Tibial artery (tissue), 4 donors: ENCODE measurements at places on chromosomes 11 and 22.

DNA sequence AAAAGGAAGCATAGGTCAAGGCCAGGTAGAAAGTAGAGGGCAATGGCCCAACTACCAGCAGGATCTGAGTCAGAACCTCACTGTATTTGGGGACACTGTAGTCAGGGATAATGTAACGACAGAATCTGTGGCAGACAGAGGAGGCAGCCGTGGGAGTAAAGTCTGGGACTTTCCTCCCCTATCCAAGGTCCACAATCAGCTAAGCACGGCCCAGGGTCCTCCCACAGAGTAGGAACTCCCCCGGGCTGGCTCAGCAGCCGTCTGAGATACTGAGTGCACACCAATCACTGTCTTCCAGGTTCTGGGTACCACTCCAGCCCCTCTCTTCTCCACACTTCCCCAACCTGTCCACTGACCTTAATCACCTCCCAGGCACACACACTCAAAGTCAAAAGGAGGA, 3.2 kb downstream of the IGSF9B start:
- peak overlapping the region; percentile 95 for H3K27ac ChIP-seq
- H3K36me3 ChIP-seq: no peaks in the 10 kb centered on the region
- DNase-seq: no peak
- no peak overlapping the region for H3K4me3 ChIP-seq
- peaks cover 77% of the 10 kb centered on the region for H3K4me1 ChIP-seq
- no peaks in the 10 kb centered on the region for H3K27me3 ChIP-seq

- H3K36me3 ChIP-seq: no peaks in the 10 kb centered on the region
- no peaks in the 10 kb centered on the region for H3K4me1 ChIP-seq
- no peak overlapping the region for H3K4me3 ChIP-seq
- H3K27ac ChIP-seq: no peak overlapping the region
- H3K27me3 ChIP-seq: no peaks in the 10 kb centered on the region
These were observed 68.3 kb downstream of the IGLL1 start for GRCh38 chr22:23511627-23512347.

DNA sequence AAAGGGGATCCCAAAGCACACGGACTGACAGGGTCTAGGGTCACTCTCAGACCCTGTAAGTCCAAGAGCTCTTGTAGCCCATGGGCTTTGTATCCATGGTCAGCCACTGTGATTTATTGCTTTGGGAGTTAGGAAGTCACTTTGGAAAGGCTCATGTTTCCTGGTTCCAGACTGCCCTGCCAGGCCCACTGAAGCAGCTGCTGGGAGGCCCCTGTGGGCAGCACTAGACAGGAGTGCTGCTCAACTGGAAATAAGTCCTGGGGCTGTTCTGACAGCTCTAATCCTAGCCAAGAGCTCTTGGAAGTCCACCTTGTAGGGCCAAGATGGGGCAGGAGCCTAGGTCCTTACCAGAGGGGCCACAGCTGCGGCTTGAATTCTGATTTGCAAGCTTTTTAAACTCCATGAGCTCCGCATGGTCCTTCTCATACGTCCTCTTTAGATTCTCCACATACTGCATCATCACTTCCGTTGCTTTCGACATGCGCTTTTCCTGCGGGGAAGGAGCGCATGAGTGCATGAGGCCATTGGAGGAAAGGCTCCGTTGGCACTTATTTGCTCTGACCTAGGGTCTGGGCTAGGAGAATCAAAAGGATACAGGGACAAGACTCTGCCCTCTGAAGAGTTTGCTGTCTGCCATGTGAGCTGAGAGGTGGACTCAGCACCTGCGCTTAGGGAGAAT, 32.2 kb upstream of the LYVE1 start:
- H3K4me3 ChIP-seq: no peak overlapping the region
- peak overlapping the region; percentile 56 for H3K27ac ChIP-seq
- no peak for DNase-seq
- peaks cover 90% of the 10 kb centered on the region for H3K36me3 ChIP-seq
- no peaks in the 10 kb centered on the region for H3K27me3 ChIP-seq
- peaks cover 7% of the 10 kb centered on the region for H3K4me1 ChIP-seq

- no peaks in the 10 kb centered on the region for H3K4me1 ChIP-seq
- DNase-seq: no peak
- no peaks in the 10 kb centered on the region for H3K27me3 ChIP-seq
- no peaks in the 10 kb centered on the region for H3K36me3 ChIP-seq
- no peak overlapping the region for H3K27ac ChIP-seq
These were observed 17.2 kb upstream of the CTSD start for GRCh38 chr11:1780700-1781592.

- H3K4me1 ChIP-seq: no peaks in the 10 kb centered on the region
- no peak for DNase-seq
- no peaks in the 10 kb centered on the region for H3K27me3 ChIP-seq
- H3K27ac ChIP-seq: no peak overlapping the region
- no peak overlapping the region for H3K4me3 ChIP-seq
These were observed 865.3 kb downstream of the TBC1D22A start for GRCh38 chr22:47627556-47628253.

GRCh38 chr11:64165481-64165841, 452 bp downstream of the MACROD1 start:
- peaks cover 9% of the 10 kb centered on the region for H3K4me1 ChIP-seq
- H3K4me3 ChIP-seq: peak overlapping the region; percentile 59
- peak overlapping the region; percentile 63 for H3K27ac ChIP-seq
- H3K27me3 ChIP-seq: no peaks in the 10 kb centered on the region
- no peaks in the 10 kb centered on the region for H3K36me3 ChIP-seq

GRCh38 chr11:124670732-124671131, 2.8 kb downstream of the SIAE start:
- DNase-seq: no peak
- no peak overlapping the region for H3K27ac ChIP-seq
- H3K27me3 ChIP-seq: no peaks in the 10 kb centered on the region
- H3K36me3 ChIP-seq: peaks cover 5% of the 10 kb centered on the region
- no peak overlapping the region for H3K4me3 ChIP-seq
- peaks cover 23% of the 10 kb centered on the region for H3K4me1 ChIP-seq

DNA sequence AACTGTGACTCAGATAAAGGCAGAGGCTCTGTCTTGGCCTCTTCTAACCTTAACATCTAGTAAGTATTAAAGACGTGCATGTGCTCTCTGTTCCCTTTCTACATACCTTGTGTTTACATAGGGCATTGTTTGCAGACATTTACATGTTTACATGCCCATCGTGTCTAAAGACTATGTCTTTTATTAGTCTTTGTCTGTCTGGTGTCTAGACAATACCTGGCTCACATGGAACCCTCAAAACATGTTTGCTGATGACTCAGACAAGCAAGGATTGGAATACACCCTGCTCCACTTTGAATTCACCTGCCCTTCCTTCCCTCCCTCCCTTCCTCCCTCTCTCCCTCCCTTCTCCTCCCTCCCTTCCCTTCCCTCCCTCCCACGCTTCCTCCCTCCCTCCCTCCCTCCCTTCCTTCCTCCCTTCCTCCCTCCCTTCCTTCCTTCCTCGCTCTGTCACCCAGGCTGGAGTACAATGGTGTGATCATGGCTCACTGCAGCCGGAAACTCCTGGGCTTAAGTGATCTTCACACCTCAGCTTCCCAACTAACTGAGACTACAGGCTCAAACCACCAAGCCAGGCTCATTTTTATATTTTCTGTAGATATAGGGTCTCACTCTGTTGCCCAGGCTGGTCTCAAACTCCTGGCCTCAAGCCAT, 23.7 kb upstream of the SORL1-AS1 start:
- DNase-seq: no peak
- peaks cover 11% of the 10 kb centered on the region for H3K4me1 ChIP-seq
- no peaks in the 10 kb centered on the region for H3K27me3 ChIP-seq
- no peaks in the 10 kb centered on the region for H3K36me3 ChIP-seq
- no peak overlapping the region for H3K4me3 ChIP-seq
- no peak overlapping the region for H3K27ac ChIP-seq

- no peaks in the 10 kb centered on the region for H3K27me3 ChIP-seq
- no peak overlapping the region for H3K4me3 ChIP-seq
- DNase-seq: no peak
- peaks cover 13% of the 10 kb centered on the region for H3K36me3 ChIP-seq
- H3K4me1 ChIP-seq: peaks cover 56% of the 10 kb centered on the region
These were observed 86.3 kb upstream of the CRYBB3 start for GRCh38 chr22:25113316-25113721.

DNA sequence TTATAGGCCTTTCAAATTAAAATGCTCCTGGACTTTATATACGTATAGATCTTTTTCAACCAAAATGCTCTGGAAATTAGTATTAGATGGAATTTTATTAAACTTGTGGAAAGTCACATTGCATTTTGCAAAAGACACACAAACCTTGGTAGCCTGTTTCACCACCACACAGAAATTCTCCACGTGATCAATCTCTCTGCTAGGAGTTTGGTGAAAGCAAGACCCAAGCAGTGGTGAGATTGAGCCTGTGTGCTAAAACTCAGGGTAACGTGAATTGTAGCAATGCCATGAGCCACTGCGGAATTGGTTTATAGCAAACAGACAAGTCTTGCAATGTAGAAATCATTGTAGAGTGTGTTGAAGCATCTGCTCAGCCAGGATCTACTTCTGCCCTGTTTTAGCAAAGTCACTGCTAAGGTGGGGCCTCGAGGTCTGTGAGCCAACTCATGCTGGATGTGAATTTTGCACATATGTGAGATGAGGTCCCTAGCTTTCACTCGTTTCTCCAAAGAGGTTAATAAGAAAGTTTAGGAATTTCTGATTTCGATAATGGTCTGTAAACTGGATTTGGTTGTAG, 184.8 kb downstream of the DBX1 start:
- H3K4me1 ChIP-seq: peaks cover 46% of the 10 kb centered on the region
- DNase-seq: no peak
- peaks cover 22% of the 10 kb centered on the region for H3K36me3 ChIP-seq
- no peak overlapping the region for H3K27ac ChIP-seq
- no peak overlapping the region for H3K4me3 ChIP-seq

DNA sequence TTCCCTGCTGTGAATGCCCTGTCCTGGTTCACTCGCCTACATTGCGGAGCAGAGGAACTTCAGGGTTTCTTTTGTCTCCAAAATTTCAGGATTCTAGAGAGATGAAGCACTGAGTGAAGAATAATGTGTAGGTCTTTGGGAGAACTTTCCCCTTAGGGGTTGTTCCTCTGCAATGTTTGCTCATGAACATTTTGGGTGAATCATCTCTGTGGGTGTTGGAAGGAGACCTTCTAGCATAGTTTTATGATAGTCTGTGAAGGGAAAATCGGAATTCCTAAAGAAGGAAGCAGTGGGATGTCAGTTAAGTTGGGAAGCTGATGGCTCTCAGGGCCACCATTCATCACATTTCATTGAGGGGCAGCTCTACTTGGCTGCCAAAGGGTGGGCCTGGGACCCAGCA, 64.8 kb downstream of the MIAT start:
- no peaks in the 10 kb centered on the region for H3K36me3 ChIP-seq
- no peak overlapping the region for H3K27ac ChIP-seq
- peaks cover 10% of the 10 kb centered on the region for H3K4me1 ChIP-seq
- no peak for DNase-seq
- no peaks in the 10 kb centered on the region for H3K27me3 ChIP-seq
- H3K4me3 ChIP-seq: no peak overlapping the region

- peaks cover 47% of the 10 kb centered on the region for H3K36me3 ChIP-seq
- peaks cover 26% of the 10 kb centered on the region for H3K4me1 ChIP-seq
- DNase-seq: no peak
- H3K4me3 ChIP-seq: peak overlapping the region; percentile 50
These were observed 14.9 kb downstream of the SCYL1 start for GRCh38 chr11:65539744-65540289.

- H3K36me3 ChIP-seq: no peaks in the 10 kb centered on the region
- H3K4me1 ChIP-seq: no peaks in the 10 kb centered on the region
- DNase-seq: no peak
- H3K27me3 ChIP-seq: no peaks in the 10 kb centered on the region
These were observed 7.6 kb downstream of the ABCG4 start for GRCh38 chr11:119156496-119156895.

GRCh38 chr11:1693327-1694063, 3.5 kb upstream of the KRTAP5-6 start:
- H3K36me3 ChIP-seq: no peaks in the 10 kb centered on the region
- H3K27ac ChIP-seq: peak overlapping the region; percentile 35
- DNase-seq: peak; percentile 81
- no peak overlapping the region for H3K4me3 ChIP-seq

GRCh38 chr11:128913806-128914205, 22.6 kb downstream of the KCNJ5 start:
- H3K4me3 ChIP-seq: no peak overlapping the region
- DNase-seq: no peak
- H3K27me3 ChIP-seq: no peaks in the 10 kb centered on the region
- H3K27ac ChIP-seq: no peak overlapping the region
- H3K4me1 ChIP-seq: peaks cover 4% of the 10 kb centered on the region

- no peak overlapping the region for H3K27ac ChIP-seq
- H3K36me3 ChIP-seq: no peaks in the 10 kb centered on the region
- H3K27me3 ChIP-seq: no peaks in the 10 kb centered on the region
- H3K4me3 ChIP-seq: no peak overlapping the region
These were observed 24.7 kb upstream of the TIMP3 start for GRCh38 chr22:32776802-32777201.

GRCh38 chr11:130455483-130456127, 7.2 kb downstream of the ADAMTS15 start:
- no peaks in the 10 kb centered on the region for H3K4me1 ChIP-seq
- peak overlapping the region; percentile 9 for H3K4me3 ChIP-seq
- no peaks in the 10 kb centered on the region for H3K27me3 ChIP-seq
- no peak for DNase-seq

DNA sequence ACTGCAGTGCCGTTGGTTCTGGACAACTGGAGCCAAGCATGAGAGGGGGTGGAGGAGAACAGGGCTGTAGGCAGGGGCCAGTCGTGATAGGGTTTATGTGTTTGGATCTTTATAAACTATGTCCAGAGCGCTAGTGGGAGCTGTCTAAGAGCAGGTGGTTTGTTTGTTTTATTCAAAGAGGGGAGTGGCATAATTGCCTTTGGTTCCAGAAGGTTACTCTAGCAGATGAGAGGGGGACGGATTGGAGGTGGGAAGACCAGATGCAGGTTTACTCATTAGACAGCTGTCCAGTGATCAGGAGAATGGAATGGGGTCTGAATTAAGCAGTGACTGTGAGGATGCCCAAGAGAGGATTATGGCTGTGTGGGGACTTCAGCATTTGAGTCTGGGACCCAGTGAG, 109.3 kb upstream of the TBCEL start:
- DNase-seq: no peak
- H3K4me3 ChIP-seq: no peak overlapping the region
- H3K27ac ChIP-seq: no peak overlapping the region
- no peaks in the 10 kb centered on the region for H3K36me3 ChIP-seq
- H3K4me1 ChIP-seq: no peaks in the 10 kb centered on the region

DNA sequence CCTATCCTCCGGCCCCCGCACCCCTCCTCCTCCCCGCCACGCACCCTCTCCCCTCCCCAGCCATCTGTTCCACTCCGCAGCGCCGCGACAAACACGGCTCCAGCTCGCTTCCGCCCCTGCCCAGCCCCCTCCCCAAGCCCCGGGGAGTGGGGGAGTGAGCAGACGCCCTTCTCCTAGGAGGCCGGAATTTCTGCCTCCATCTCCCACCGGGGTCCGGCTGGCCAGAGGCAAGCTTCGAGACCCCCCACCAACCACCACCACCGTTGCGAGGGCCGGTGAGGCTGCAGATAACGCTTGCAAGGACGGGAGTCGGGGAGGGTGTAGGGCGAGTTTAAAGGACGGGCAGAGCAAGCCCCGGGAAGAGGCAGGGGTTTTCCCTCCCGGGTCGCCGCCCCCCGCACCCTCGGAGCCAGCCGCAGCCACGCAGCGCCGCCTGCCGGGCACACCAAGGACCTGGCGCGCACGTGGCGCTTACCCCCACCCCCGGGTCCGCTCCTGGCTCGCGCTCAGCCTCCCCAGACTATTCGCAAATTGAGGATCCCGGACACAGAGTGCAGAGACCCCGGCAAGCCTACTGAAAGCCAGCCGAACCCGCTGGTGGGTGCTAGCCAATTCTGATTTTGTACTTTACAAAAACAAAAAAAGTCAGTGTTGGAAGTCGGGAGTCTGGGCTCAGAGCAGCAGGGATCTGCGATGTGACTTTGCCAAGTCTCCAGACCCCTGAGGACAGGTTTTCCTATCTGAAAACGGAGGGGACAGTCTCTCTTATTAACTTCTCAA, 22.6 kb downstream of the RTN4RL2 start:
- peaks cover 27% of the 10 kb centered on the region for H3K27me3 ChIP-seq
- H3K27ac ChIP-seq: no peak overlapping the region
- H3K4me3 ChIP-seq: no peak overlapping the region
- no peak for DNase-seq
- peaks cover 38% of the 10 kb centered on the region for H3K36me3 ChIP-seq
